NCI-H187 (cell line): ENCODE measurements at places on chromosomes 11 and 22.

DNA sequence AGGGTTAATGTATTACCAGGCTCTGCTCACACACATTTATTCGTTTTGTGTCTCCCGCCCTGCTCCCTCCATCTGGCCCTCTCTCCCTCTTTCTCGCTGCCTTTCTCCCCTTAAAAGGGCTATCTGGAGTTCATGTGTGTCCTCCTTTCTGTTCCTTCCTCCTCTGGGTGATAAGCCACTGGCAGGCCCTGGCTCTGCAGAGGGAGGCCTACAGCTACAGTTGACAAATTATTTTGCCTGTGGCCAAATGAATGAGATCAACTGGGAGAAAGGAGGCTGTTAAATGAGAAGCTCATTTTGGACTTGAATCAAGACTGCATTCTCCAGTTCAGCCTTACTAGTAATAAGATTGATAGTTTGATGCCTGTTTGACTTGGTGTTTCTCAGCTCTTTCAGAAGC is 17.5 kb upstream of the OPCML start:
- DNase-seq, result no peak

DNA sequence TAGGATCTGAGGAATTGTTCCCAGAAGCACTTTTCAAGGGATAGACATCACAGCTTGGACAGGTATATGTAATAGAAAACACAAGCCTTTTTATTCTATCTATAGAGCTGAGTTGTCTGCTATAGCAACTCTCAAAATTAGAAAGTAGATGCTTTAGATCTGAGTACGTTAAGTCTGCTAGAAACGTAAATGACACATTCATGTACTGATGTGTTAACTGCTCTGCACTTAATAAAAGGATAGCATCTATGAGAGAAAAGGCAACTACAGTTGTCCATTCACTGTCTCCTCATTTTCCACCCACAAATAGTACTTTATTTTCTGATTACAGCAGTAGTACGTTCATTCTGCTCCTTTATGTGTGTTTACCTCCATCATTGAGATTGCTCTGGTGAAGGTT is 6.0 kb upstream of the STT3A start:
- no peak for DNase-seq

- DNase-seq, result no peak
Measured at GRCh38 chr22:29690476-29690875, 29.3 kb upstream of the CABP7 start.

DNA sequence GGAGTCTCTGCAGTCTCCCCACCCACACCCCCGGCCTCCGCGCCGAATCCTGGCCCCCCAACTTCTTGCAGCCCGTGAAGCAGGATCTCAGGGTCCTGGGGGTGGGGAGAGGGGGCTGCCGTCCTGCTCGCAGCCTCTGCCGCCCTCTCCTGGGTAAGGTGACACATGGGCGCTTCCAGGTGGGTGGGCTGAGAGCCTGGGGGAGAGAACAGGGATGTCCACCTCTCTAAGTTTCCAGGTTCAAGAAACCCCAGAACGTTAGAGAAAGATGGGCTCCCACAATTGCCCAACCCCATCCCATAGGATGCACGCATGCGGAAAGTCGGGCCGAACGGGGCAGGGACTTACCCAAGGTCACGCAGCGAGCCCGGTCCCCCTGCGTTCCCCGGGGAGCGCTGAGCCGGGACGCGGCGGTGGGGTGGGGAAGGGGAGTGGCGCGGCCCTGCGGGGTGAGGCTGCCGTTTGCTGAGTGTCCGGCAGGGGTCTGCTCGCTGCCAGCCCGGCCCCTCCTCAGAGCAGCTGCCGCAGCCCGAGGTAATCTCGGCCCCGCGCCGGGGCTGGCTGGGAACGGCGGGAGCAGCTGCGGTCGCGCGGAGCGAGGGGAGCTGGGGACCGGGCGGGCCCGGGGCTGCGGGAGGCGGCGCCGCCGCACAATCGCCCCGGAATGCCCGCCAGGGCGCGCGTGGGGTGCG is 705 bp upstream of the CAPN1 start:
- DNase-seq, result no peak
